GM18507 (cell line): ENCODE measurements at places on chromosomes 11 and 22.

- DNase-seq, result no peak
Measured at GRCh38 chr11:47271328-47271727, 1.4 kb downstream of the MADD start.

GRCh38 chr11:130247319-130247718 lies 67.4 kb downstream of the ZBTB44 start:
- no peak for DNase-seq

- DNase-seq, result peak; percentile 73
Measured at GRCh38 chr11:1202776-1203504, 19.9 kb upstream of the MUC5B start.

DNA sequence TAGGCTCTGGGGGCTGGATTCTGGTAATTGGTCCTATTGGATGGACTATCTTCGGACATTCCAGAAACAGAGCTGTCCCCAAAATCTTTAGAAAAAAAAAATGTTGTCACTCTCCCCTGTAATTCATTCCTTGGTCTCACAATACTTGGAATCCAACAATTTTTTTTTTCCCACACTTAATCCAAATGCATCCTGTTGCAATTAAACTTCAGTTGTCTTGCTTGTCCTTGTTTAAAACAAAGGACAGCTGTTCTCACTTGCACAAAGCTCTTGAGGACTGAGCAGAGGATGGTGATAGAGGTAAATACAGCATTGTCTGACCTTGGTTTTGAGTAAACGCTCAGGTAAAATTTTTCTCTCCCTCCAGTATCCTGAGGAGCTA lies 75.3 kb downstream of the SC5D start:
- DNase-seq, result no peak

DNA sequence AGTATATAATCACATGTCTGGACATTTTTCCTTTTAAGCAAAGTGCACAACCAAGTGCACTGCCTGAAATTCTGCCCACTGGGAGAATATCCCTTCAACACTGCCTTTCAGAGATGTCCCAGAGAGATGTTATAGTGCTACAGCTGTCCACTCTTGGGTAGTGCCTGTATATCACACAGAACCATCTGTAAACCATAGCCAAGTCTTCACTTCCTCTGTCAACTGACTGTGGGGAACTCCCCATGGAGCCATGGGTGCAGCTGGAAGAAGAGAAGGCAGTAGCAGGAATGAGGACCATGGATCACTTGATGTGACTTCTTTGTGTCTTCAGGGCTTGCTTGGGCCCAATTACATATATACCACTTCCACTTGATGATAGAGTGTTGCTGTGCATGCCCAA lies 44.6 kb upstream of the LIN7C start:
- no peak for DNase-seq

GRCh38 chr11:9859554-9860305 lies 195.9 kb downstream of the SWAP70 start:
- DNase-seq, result no peak

DNA sequence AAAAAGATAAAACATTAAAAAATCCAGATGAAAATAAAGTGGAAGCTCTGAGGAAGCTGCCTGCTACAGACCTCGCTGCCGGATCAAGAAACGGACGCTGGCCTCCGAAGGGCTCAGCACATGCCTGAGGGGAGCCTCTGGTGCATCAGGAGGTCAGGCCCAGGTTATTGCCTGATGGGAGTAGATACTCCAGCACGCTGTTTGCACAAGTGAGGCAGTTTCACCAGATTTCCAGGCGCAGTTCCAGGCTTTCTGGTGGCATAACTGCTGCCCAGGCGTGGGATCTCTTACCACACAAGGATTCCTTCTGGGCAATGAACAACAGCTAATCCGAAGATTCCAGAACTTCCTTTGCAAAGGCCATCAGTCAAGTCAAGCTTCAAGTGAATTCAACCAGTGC lies 154.2 kb downstream of the MPPED1 start:
- no peak for DNase-seq

GRCh38 chr22:32987081-32987631 lies 71.0 kb downstream of the SYN3 start:
- DNase-seq, result no peak

DNA sequence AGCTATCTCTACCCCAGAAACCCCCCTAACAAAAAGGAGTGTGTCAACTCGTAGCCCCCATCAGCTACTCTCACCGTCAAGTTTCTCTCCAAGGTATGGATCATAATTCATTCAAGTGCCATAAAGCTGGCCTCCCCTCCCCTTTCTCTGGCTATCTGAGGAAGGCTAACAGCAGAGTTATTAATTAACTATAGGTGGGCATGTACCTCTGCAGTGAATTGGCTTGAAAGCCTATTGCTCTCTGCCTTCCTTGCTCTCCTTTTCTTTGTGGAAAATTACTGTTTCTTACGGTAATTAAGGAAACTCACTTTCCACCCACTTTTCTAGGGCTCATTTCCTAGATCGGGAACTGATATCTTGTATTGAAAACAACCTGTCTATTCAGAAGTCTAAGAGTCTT lies 14.1 kb downstream of the POLA2 start:
- DNase-seq, result no peak

DNA sequence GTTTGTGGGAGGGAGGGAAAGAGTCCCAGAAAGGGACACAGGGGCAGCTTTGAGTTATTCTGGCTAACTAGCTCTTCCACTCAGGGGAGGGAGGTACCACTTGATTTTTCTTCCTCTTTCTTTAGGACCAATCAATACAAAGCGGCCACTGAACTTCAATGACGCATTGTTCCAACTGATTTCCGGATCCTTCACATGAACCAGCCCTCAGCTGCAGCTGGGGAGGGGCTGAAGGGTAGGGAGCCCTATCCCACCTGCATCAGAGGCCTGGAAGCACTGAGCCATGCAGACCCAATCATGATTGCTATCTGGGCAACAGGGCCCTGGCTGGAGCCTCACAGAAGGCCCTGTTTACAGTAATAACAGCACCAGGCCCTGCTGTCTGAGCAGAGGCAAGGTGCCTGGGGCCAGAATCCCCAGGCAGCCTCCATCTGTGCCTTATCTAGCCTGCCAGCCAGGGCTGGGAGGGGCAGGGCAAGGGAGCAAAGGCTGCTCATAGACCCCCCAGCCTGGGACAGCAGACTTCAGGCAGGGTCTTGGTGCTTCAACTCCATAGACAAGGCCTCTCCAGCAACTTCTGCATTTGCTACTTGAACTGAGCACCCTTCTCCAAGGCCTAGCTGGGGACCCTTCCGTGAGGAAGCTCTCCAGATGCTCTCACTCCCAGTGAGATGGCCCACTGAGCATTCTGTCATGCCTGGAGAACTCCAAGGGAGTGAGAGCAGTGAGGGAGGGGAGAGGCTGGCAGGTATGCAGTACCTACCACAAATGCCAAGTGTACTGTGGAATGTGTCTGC lies 22.5 kb downstream of the CLPB start:
- no peak for DNase-seq

DNA sequence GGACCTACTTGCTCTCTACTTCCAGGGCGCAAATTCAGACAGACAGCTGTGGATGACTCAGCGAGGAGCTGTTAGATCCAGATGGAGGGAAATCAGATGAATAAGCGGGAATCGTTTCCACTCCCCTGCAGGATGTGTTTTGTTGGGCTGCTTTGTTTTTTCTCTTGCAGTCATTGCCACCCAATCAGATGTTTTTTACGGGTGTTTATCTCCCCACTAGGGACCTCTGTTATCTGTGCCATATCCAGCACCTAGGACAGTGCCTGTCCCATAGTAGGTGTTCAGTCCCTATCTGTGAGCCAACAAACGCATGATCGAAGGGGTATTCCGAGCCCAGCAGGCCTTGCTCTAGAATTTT lies 51.1 kb upstream of the PARVG start:
- DNase-seq, result no peak

DNA sequence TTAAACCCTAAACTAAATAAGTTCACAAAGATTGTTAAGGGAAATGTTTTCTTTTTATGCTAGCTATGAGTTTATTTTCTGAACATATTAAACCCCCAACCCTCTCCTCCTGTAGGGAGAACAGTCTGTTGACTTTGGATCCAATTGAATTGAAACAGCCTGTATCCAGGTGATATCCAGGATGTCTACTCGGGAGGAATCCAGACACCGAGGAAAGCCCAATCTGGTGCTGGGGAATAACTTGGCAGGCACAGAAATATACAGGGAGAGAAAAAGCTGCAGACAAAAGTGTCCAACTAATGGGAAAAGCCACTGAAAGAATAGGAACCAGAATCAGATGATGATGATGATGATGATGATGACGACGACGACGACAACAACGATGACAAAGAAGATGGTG lies 93.9 kb upstream of the API5 start:
- no peak for DNase-seq

DNA sequence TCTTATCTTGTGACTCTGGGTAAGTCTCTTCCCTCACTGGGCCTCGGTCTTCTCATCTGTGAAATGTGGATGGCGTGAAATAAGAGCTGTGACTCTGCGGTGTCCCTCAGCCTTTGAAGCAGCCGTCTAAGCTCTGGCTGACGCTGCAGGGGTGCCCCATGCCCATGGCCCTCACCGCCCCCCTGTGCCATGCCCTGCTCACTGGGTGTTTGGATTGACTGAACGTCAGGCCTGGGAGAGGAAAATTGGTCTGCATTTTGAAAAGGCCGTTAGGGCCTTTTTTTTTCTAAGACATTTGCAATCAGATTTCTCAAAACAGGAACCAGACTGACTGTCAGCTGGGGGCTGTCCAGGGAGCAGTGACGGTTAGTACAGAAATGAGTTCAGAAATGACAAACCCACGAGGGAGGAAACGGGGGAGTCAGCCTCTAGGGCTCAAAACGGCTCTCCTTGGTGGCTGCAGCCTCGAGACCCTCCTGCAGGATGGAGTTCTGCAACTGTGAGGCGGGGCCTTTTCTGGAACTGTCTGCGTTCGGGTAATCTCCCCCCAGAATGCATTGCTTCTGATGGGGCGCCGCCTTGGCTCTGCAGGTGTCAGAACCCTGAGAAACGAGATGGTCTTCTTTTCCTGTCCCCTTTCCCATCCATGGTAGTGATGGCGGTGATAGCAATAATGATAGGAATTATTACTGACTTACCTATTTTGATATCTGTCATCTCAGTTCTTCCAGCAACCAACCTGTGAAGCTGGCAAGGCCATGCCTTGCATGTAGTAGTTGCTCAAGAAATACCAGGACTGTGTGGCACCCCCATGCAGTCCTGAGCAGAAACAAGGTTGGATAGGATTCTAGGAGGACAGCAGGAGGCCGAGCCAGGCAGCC lies 2.0 kb downstream of the GRK2 start:
- DNase-seq, result no peak

GRCh38 chr11:5038341-5038740 lies 8.0 kb upstream of the OR52J3 start:
- no peak for DNase-seq

GRCh38 chr11:86747801-86748200 lies 52.5 kb upstream of the PRSS23 start:
- DNase-seq, result no peak

DNA sequence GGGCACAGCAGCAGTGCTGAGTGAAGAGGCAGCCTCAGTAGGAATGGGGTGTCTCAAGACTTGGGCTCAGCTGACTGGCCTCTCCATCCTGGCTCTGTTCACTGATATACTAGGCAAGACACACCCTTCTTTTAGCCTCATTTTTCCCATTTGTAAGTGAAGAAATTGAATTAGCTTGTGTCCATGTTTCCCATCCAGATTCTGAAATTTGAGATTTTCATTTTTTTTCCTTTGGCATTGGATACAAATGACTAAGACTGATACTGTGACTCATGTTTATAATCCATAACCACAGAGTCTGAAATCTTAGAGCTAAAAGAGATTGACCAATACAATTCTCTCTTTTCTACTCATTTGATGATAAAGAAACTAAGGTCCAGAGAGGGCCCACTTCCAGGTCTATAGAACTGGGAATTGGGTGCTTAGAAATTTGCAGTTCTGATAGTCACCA lies 110.9 kb downstream of the KCNC1 start:
- no peak for DNase-seq

- no peak for DNase-seq
Measured at GRCh38 chr11:1928891-1929541, 9.5 kb downstream of the TNNT3 start.

- no peak for DNase-seq
Measured at GRCh38 chr11:62622476-62623089, 797 bp upstream of the B3GAT3 start.

DNA sequence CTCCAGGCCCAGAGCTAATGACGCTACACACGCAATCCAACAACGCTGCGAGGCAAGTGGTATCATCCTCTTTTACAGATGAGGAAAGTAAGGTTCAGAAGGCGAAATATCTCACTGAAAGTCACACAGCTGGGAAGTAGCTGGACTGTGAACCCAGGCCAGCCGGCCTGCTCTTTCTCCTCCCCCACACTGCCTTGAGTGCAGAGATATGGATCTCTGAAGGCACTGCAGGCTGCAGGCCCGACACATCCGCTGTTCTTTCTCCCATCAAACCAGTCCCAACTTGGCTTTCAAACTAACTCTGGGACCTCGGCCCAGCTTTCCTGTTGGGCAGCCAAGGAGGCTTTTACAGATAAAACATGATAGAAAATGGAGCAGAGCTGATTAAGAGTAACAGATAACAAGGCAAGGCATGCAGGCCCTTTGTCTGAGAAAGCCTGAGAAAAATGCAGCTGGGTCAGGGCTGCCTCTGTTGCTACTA lies 64.0 kb upstream of the PTPRJ start:
- DNase-seq, result no peak

DNA sequence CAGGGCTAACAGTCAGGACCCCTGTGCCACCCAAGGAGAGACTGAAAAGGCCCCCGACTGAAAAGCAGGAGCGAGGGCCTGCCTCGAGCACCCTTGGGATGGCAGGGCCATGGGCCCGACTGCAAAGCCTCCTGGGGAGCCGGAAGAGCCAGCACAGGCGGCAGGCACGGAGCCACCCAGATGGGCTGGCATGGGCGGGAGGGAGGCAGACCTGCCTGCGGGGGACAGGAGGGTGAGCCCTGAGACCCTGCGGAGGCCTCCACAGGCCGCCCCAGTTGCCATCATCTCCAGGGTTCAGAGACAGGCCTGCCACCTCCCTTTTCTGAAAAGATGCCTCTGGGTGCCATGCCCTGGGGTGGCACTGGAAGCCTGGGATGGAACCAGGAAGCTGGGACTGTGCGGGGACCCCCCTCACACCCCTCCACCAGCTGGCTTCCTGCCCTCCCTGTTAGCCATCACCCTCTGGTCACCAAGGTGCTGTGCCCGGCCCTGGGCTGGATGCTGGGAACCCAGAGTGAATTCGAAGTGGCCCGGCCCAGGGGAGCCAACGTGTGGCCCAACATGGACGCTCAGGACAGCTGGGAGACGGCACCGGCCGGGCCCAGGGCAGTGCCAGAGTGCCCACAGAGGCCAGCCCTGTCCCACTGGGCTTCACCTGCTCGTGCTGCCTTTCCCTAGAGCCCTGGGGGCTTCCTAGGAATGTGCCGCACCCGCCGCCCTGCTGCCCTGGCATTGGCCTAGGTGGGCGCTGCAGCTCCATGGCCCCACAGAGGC lies 13.8 kb downstream of the TSPAN32 start:
- no peak for DNase-seq

DNA sequence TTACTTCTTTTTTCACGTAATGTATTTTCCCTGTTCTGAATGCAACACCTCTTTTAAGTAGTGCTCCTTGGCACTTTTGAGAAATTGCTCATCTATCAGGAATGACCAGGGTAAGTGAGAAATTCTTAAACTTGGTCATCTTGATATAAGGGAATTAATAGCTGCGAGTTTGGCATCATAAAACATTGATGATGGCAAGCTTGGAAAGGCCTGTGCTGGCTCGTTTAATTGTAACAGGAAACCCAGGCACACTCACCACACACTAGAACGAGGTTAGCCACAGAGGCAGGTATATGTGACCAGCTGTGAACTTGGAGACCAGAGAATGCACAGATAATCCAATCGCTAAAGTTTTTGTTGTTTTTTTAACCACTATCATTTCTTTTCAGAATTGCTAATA lies 24.3 kb downstream of the FAM118A start:
- DNase-seq, result no peak
